Kidney (tissue), 22 donors: ENCODE measurements at places on chromosomes 4 and X.

GRCh38 chr4:81632581-81633299, 161.0 kb upstream of the RASGEF1B start:
- DNase-seq: no peak

DNA sequence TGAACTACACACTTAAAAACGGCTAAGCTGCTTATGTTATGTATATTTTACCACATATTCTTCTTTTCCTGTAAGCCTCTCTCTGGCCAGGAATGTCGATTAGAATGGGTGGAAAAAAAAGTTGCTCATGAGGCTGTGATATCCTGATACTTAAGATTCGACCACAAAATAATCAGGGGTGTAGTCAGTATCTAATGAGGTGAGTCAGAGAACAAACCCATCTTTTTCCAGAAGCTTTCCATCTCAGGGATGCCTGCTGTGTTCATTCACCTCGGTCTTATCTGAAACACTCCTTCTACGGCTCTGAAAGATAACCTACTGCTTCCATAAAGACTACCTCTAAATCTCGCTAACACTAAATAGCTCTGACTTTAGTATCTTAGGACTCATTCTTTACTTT, 142.7 kb upstream of the MAP3K15 start:
- DNase-seq: no peak

- no peak for DNase-seq
Measured at GRCh38 chr4:81573840-81574239, 102.1 kb upstream of the RASGEF1B start.

DNA sequence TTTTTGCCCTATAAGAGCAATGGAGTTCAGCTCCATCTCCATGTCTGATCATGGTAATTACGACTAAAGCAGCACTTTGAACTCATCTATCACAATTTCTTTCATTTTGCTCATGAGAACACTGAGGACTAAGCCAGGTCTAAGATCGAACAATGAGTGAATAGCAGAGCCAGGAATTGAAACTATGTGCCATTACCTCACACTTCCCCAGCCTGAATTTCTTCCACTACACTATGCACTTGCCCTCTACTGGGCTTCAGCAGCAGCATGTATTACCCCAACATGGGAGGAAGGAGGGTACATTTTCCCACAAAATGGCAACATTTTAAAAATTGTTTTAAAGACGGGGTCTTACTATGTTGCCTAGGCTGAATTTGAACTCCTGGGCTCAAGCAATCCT, 274.7 kb upstream of the FGF13 start:
- no peak for DNase-seq

DNA sequence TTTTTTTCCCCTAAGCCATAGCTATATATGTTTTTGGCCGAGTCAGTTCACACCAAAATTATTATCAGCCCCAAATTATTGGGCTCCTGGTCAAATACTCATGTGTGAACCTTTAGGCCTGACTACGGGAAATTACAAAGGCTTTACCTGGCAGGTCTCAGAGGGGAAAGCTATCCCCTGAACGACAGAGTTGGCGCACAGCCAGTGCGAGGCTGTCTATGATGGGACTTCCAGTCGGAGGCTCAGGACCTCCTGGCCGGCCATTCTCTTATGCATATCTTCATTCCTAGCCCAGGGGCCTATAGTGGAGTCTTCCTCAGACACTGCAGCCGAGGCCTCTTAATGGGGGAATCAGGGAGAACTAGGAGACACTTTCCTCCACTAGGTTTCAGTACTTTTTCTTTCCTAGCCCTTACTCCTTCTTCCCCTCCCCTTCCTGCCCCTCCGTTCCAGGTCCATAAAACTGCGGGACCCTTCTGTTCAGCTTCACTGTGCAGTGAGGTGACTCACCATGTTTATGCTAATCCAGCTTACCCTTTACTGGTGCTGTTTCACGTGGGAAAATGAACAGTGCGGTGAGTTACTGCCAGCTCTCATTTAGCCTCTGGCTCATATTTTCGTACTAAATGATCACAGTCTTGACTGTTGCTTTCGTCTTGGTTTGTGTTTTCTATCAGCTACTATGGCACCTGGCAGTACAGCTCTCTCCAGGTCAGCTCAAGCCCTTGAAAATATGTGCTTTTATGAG, 533.9 kb downstream of the FSTL5 start:
- no peak for DNase-seq

DNA sequence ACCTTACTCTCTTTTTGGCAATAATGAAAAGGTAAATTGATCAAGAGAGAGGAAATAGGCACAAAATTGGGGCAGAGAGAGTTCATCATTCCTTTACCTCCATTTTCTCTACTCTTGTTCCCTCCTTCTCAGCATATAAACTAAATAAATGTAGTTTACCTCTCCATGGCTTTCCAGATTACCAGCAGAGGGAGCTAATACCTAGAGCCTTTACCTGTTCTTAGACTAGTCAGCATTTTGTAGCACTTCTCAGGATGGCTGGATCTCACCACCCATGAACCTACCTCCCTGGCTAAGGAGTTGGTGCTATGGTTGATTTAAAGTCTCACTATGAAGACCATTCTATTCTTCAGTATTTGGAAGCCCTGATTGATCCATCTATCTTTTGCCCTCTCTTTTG, 15.7 kb downstream of the OFD1 start:
- peak; percentile 51 for DNase-seq

DNA sequence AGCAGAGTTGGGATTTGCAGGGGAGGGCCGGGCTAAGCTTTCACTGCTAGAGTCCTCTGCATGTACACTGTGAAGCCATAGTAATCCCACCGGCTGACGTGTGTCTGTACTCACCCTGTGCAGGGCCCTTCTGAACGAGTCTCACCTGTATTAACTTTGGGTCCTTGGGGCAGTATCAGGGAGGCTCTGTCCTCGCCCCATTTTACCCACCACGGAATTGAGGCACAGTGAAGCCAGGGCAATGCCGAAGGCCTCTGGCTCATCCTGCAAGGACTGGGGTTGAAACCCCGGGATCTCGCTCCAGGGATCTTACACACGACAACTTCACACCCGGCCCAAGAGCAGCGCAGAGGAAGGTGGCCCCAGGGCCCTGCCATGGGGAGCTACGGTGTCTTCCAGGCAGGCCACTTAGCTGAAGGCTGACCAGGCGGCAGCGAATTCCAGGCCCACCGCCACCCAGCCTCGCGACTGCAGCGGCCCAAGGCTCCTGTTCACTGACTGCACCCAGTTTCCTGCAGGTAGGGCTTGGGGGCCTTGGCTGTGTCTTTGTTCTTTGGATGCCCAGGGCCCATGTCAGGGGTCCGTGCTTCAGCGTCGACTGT, 75.5 kb upstream of the ADRA2C start:
- no peak for DNase-seq

GRCh38 chrX:40145923-40146261, 48.1 kb upstream of the BCOR start:
- DNase-seq: no peak

GRCh38 chrX:150942942-150943594, 40.1 kb upstream of the HMGB3 start:
- no peak for DNase-seq

DNA sequence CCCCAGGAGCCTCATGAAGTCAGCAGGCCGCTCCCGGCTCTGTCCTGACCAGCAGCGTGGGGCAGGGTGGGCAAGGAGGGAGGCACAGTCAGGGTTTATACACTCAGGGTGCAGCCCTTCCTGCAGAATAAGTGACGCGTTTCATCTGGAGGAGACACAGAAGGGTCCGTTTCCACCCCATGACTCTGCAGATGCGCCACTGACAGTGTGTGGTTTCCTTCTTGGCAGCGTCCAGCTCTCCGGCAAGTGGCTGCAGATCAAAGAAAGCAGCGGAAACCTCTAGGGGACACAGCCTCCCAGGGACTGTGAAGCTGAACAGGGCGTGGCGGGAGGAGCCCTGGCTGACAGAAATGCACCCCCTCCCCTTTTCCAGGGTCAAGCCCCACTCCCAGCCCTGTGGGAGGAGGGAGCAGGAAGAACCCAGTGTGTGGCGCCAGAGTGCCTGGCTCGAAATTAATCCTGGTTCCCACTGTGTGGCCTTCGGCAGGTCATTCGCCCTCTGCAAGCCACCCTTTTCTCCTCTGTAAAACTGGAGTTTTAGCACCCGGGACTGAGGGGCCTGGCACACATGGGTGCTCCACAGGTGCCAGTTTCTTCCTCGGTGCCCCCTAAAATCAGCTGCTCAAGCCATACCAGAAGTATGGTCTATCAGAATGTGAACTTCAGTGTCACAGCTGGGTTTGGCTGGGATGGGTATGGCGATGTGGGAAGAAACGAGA, 17.3 kb upstream of the TBC1D14 start:
- DNase-seq: peak; percentile 82

GRCh38 chr4:38775326-38775725, 7.5 kb downstream of the TLR10 start:
- DNase-seq: no peak

DNA sequence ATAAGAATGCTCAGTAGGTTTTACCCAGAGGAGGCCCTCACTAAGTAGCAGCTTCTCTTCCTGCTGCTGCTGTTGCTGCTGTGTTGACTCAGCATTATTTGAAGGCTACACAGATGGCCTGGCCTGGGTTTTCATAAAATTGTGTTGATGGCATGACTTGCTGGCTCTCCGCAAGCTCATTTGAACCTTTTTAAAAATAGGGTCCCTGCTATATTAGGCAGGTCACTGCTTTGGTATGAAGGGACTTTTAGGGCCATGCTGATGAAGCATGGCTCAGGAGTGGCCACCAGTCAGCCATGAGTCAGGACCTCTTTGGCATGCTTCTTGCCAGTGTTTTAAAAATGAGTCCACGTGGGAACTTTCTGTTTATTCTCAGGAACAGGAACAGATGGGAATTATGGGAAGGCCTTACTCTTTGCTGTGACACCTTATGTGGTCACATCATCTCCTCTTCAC, 128.7 kb downstream of the MID1IP1 start:
- DNase-seq: no peak

- DNase-seq: no peak
Measured at GRCh38 chr4:83250687-83251446, 33.7 kb downstream of the COQ2 start.

- DNase-seq: peak; percentile 44
Measured at GRCh38 chr4:112485930-112486329, 30.1 kb downstream of the NEUROG2 start.

DNA sequence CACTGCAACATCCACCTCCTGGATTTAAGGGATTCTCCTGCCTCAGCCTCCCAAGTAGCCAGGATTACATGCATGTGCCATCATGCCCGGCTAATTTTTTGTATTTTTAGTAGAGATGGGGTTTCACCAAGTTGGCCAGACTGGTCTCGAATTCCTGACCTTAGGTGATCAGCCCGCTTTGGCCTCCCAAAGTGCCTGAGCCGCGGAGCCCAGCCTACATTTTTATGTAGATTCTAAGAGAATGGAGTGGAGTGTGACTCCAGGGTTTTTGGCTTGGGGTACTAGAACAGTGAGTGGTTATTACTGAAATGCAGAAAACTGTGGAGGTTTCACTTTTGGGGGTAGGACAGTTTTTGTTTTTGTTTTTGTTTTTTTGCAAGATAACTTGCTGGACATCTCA, 806.0 kb downstream of the ADGRL3 start:
- no peak for DNase-seq

DNA sequence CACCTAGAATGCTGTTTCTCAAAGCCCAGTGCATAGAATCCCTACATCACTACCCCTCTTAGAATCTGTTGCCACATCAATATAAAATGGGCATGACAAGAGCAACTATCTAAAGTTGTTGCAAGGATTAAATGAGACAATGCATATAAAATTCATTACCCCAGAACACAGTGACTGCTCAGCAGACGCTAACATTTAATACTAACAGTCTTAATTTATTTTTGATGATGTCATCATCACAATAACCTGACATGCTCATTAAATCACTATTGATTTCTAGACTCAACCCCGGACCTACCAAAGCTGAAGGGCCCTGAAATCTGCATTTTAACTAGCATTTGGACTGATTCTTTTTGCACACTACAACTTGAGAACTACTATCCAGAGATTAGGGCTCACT, 3.9 kb downstream of the ARSJ start:
- no peak for DNase-seq

- no peak for DNase-seq
Measured at GRCh38 chr4:101019313-101019712, 328.0 kb downstream of the PPP3CA start.

DNA sequence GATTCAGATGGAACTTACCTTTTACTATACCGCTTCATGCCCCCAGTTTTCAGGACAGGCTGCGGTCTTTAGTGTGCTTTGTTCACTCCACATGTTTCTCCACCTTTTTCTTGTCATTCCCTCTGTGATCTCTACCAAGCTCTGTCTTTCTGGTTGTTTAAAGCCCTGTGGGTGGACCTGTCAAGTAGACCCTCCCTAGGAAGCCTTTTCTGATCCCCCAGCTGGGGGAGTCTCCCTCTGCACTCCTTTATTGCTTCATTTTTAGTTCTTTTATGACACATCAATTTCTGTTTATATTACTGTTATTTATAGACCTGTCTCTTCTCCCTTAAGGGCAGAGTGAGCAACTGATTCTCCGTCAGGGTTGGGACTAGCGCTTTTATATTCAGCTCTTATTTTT, 150.2 kb downstream of the C4orf33 start:
- DNase-seq: no peak

DNA sequence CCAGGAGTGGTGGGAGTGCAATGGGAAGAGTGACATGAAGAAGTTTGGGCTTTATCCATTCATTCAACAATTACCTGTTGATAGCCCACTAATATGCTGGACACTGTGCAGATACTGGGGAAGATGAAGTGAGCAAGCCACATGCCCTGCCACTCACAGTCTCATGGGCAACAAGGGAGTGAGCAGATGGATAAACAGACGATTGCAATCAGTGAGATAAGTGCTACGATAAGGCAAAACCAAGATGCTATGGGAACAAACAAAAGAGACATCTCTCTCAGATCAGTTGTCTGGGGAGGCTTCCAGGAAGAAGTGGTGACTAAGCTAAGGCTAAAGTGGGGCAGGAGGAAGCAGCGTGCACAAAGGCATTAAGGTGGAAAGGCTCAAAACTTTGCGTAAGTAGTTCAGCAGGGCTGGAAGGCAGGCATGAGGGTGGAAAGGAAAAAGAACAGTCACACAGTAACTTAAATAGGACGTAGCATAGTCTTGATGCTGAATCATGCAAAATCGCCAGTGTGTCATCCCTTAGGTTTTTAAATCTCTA, 31.7 kb downstream of the GAB3 start:
- no peak for DNase-seq

GRCh38 chr4:158446106-158446505, 75.6 kb upstream of the RXFP1 start:
- DNase-seq: no peak
